Thymus (tissue), 14 donors: ENCODE measurements at places on chromosomes 7 and 10.

DNA sequence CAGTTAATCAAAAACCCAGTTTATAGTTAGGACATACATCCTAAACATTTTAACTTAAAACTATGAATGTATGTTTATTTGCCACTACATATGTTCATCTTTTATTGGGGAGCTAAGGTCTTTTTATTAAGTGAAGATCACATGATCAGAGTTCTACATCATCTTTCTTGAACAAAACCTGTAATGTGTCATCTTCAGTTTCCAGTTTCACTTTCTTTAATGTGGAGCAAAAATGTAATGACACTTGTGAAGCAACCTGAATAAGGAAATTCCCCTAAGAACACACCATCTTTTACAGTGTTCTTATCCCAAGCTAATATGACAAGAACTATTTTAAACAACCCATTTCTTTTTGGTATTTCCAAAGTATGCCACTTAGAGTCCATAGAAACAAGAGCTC is 166.7 kb upstream of the BET1 start:
- DNase-seq, result peak; percentile 6

DNA sequence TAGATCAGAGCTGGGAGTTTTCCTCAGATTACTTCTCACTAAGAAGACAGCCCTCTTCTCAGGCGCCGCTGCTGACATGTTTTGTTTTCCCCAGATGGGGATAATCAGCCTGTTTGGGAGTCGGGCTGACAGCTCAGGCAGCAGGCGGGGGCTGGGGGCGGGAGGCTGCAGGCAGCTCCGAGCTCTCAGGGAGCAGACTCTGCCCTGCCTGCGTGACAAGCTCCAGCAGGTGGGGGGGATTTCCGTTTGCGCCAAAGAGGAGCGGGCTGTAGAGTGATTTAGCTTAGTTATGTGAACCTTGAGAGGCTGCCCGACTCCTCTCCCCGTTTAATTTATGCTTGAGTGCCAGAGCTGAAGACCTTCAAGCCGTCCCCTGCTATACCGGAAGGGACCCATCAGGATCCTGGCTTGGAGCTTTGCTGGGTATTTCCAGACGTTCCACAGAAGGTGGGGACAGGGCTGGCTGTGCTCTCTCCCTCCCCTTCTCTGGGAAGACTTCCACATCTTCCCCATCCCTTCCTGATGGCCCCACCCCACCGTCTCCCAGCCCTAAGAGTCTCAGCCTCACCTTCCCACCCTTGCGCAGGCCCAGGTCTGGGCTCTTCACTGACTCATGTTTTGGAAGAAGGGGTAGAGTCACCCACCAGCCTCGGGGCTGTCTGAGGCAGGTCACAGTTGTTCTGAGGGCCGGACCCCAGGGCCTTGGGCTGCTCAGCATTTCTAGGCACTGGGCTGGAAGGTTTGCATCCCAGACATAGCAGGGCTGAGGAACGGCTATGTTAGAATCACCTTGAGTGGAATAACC is 24.7 kb upstream of the ADCYAP1R1 start:
- peak; percentile 7 for DNase-seq

DNA sequence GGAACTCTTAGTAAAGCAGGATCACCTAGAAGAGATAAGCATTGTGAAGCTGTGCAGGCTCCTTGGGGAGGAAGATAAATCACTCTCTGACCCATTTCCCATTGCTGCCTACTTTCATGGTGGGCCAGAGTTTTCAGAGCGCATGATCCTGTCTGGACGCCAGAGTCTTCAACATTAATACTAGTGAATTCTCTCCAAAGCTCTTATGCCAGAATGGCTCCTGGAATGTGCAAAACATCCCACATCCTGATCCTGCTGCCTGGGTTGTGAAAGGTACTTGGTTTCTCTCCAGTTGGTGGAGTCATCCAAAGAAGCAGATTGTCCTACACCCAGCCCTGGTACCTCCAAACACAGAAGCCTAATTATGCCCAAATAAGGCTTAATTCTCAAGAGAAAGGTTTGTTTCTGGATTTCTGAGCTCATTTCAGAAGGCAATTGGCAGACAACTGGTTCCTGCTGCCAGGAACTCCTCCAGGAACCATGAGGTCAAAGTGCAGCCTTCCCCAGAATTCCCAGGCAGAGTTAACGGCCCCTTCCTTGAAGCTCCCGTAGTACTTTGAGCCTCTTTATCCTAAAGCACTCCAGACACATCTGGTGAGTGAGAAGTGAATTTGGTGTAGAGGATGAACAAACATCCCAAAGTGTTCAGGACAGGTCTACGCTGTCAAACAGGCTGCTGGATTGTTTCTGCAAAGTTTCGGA is 495.2 kb downstream of the PLXNA4 start:
- DNase-seq, result no peak

DNA sequence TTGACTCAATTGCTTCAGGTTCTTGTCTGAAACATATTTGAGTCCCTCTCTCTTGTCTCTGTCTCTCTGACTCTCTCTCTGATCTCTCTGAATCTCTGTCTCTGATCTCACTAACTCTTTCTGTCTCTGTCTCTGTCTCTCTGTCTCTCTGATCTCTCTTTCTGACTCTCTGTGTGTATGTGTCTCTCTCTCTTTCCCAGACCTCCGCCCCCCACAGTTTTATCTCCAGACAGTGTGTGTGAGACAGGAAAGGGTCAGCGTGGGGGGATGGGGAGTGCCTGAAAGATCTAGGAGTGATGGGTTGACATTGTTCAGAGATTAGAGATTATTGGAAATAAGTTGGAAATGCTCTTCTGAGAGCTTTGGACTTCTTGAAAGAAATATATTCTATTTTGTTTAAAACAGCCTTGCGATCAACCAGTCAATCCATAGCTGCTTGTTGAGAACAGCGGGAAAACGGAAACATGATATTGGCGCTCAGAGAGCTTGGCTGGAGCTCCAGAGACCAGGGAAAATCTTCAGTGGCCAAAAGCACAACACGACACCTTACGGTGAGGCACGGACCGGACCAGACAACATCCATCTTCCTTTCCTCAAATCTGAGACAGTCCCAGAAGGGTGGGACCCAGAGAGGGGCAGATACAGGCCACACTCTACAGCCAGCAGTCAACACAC is 35.5 kb downstream of the CALML3 start:
- no peak for DNase-seq

DNA sequence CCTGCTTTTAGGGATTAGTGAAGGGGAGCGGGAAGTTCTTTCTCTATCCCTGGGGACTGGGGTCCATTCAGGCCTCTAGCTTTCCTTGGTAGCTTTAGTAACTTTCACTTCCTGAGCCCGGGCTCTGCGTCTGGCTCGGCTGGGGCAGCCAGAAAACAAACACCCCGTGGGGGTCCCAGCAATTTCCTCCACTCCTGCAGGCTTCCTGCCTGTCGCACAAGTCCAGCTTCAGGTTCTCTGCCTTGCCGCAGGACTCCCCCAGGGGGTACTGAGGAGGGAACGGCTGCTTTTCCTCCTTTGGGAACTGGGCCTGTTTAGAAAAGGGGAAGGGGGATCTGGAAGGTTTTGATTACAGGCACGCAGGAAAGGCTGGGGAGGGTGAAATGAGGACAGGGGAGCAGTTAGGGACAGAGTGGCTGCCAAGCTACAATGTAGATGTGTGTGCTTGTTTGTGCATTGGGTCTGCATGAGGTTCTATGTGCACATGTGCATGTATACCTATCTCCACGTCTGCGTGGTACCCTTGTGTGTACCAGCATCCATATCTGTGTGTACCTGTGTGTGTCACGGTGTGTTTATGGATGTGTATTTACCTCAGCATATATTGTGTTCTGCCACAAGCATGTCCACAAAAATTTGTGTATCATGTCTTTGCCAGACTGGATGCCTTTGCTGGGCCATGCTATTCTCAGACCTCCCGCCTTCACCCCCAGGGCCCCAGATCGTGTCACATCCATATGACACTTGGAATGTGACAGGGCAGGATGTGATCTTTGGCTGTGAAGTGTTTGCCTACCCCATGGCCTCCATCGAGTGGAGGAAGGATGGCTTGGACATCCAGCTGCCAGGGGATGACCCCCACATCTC is 2.0 kb downstream of the KAZALD1 start:
- no peak for DNase-seq

- DNase-seq, result no peak
Measured at GRCh38 chr7:27134392-27134791, 3.8 kb upstream of the HOXA4 start.

GRCh38 chr10:20142311-20142710 is 326.1 kb downstream of the PLXDC2 start:
- DNase-seq, result no peak
